Activated naive CD4-positive, alpha-beta T cell (primary cell): ENCODE measurements at places on chromosomes 5 and 9.

GRCh38 chr9:92064711-92065110 is 50.5 kb downstream of the SPTLC1 start:
- DNase-seq = no peak

GRCh38 chr5:108625654-108626053 is 122.0 kb upstream of the FER start:
- no peak for DNase-seq

GRCh38 chr5:132896685-132897084 is 23.2 kb downstream of the LEAP2 start:
- no peak for DNase-seq

DNA sequence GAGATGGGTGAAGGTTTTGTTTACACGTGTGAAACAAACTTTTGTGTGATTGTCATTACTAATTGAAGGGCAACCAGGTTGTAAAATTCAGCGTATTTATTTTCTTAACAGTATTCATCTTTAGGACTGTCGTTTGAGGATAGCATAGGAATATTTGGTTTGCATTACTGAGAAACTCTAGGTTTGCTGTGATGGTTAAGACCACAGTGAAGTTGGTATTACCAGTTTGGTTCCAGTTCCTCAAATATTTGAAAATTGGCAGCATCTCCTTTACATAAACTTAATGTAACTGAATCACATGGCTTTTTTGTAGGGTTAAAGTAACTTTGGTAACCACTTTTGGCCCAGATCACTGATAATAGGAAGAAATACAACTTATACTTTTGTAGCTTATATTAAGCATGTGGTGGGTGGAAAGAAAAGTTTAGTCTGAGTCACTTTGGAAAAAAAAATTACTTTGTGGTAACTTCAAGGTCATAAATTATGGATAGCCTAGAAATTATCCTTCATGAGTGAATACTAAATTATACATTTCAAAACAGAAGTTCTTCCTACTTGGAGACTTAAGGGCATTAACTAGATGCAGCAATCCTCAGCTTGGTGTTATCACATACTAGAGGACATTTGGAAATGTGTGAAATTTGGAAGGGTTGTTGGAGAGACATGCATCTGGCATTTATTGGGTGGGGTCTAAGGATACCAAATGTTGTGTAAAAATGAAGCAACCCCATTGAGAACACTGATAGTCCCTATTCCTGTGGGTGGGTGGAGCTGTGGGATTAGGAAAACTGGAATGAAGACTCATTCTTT is 33.9 kb downstream of the G3BP1 start:
- DNase-seq = no peak

DNA sequence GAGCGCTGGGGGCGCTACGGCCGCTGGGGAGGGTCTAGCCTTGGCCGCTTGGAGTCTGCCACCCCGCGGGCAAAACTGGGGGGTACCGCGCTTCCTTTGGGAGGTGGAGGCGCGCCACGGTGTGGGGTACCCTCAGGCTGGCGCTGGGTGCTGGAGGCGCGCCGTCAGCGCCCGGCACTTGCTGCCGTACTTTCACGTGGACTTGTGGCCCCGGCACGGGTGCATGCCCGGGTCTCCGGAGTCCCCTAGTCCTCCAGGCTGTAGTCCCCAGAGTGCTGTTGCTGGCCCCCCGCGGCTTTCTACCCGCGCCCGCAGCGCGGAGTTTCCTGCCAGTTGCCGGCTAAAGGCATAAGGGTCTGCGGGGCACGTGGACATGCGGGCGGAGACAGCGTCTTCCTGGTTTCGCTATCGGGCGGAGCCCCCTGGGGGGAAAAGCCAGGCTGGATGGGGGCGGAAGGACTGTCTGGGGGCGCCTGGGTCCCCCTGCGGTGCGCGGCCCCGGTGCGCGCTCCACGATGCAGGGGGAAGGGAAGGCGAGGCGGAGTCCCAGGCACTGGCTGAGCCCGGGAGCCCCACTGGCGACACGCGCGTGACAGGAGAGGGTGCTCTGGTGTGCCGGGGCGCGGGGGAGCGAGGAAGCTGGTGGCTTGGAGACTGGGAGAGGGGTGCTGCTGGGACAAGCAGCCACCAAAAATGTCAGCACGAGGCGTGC is 666 bp downstream of the PPARGC1B start:
- peak; percentile 47 for DNase-seq

- no peak for DNase-seq
Measured at GRCh38 chr9:112430006-112430522, 50.2 kb downstream of the HSDL2 start.

DNA sequence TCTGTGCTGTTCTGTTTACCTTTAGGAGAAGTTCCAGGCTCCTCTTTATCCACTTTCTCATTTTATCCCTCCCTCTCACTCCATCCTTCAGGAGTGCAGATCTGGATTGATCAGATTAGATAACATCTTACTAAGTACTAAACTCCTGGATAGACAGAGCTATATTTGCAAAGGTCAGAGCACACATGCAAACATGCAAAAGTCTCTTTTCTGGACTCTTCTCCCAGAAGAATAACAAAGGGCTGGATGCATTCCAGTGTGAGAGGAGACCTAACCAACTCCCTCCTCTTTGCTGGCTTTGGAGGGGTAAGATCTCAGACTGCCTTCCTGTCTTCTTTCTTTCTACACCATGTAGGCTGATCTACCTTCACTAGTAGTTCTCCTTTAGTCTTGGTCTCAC is 21.4 kb downstream of the GARNL3 start:
- DNase-seq = no peak

DNA sequence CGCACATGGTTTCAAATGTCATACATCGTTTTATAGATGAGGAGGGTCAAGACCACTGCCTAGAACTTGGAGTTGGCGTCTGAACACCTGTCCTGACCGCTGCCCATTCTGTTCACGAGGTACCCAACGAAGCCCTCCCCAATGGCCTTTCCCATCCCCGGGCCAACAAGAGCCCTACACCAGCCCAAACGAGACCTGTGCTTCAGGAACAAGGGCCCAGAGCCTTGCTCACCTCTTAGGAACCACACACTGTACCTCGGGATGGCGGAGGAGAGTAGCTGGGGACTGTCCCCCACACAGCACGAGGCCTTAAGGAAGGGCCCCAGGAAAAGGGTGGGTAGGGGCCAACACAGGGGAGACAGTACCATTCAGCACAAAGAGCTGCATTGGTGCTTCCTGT is 3.0 kb downstream of the SURF6 start:
- DNase-seq = no peak

GRCh38 chr5:151862811-151863472 is 61.7 kb downstream of the GLRA1 start:
- no peak for DNase-seq

GRCh38 chr5:84383816-84384603 is 670 bp downstream of the EDIL3 start:
- no peak for DNase-seq

- no peak for DNase-seq
Measured at GRCh38 chr9:121652021-121652837, 795 bp downstream of the DAB2IP start.
